ENCODE measurements at places on chromosomes 1 and 21. TPM values are rescaled to one million over a fixed set of nuclear protein-coding genes. Genes with fewer than 3 reads are reported as not detected.

GRCh38 chr1:100035214-100035613 lies 65.4 kb downstream of the SLC35A3 start:
- no peak for DNase-seq

GRCh38 chr1:27399251-27400025 lies 7.0 kb downstream of the GPR3 start:
- no peak for DNase-seq

- DNase-seq, result no peak
These were observed 156.5 kb downstream of the HIVEP3 start for GRCh38 chr1:41762251-41762650.

DNA sequence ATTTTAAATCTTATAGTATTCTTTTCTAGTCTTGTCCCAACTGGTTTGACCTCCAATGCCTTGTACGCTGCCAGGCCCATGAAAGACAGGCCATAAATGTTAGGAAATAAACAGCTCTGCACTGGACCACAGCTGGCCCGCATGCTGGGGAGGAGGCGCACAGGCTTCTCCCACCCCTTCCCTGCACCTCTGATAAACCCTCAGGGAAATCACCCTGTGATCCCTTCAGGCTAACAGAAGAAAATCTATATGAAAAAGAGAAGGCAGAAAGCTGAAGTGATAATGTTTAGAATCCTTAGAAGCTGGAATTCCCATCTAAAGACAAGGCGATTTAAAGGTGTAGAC lies 41.5 kb downstream of the COLGALT2 start:
- DNase-seq, result no peak

- DNase-seq, result no peak
These were observed 121.8 kb upstream of the TNR start for GRCh38 chr1:175865041-175865766.

- DNase-seq, result no peak
These were observed 11.0 kb downstream of the PRDM15 start for GRCh38 chr21:41868062-41868710.

- no peak for DNase-seq
These were observed 26.0 kb downstream of the TRIT1 start for GRCh38 chr1:39857126-39857878.

GRCh38 chr1:226637147-226637935 lies 88.8 kb downstream of the STUM start:
- DNase-seq, result no peak

DNA sequence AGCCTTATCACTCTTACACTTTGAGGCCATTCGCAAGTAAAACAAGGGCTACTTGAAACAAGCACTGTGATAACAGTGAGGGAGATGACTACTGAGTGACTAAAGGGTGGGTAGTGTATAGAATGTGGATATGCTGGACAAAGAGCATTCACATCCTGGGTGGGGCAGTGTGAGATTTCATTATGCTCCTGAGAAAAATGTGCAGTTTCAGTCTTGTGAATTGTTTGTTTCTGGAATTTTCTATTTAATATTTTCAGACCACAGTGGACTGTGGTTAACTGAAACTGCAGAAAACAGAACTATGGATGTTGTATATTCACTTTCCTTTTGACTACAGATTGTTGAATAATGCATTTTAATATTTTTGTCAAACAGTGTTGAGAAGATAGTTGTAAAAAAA lies 25.1 kb upstream of the B3GALT2 start:
- no peak for DNase-seq

DNA sequence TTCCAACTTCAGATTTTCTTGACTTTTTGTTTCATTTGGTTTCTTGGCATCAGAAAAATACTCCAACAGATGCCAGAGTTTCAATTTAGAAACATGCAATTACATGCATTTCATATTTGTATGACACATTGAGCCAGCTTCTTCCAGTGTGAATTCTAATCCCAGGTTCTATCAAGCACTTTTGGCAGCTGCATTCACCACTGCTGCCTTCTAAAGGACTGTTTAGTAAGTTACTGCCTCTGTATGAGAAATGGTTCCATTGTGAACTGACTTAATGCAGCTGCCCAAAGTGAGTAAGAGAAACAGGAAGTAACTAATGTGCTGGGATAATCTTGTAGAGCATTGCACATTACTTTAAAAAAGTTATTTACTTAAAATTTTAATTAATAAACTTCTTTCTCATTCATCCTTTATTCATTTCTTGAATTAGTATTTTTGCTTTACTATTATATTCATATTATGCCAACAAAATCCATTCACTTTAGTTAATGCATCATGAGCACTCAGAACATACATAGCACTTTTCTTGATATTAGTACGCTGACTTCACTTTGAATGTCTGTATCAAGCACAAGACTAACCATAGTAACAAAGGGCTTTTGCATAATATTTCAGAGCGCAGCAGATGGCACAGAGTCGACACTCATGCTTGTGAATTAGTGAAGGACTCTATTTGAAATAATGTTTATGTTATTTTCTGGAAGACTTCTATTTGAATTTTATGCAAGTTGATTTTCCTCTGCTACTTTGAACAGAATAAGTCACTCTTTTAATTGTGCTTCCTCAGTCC lies 9.8 kb downstream of the RGS18 start:
- DNase-seq, result no peak

DNA sequence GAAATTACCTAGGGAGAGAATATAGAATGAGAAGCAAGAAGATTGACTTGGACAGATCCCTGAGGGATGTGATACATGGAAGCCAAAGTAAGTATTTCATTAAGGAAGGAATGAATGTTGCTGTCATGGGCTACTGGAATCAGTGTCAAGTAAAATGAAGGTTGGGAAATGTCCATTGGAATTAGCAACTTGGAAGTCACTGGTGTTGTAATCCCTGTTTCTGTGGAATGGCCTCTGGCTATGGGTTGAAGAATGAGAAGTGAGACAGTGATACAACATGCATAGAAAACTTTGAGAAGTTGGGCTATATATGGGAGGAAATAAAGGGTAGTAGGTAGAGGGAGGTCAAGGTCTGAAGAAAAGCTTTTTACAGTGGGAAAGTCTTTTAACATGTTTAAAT lies 54.7 kb downstream of the CCDC18 start:
- DNase-seq, result no peak

DNA sequence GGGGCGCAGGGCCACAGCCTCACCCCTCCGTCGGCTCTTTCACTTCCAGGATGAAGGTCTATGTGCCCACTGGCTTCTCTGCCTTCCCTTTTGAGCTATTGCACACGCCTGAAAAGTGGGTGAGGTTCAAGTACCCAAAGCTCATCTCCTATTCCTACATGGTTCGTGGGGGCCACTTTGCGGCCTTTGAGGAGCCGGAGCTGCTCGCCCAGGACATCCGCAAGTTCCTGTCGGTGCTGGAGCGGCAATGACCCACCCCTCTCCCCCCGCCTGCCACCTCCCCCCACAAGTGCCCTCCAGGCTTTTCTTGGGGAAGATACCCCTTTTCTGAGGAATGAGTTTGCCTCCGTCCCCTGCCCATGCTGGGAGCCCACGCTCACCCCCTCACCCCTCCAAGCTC lies 35.2 kb downstream of the EPHX1 start:
- no peak for DNase-seq

GRCh38 chr1:161989786-161990185 lies 33.9 kb downstream of the OLFML2B start:
- no peak for DNase-seq

AKR7A3 gene
- 1.3 TPM for total RNA-seq

OBSCN gene
- 20.6 TPM for total RNA-seq

NR1I3 gene
- total RNA-seq, result not detected

POGK gene
- total RNA-seq, result 32.5 TPM

FCER1A gene
- not detected for total RNA-seq

Data from epithelial cell of proximal tubule (primary cell).